ENCODE measurements at places on chromosomes 12 and 14. TPM values are rescaled to one million over a fixed set of nuclear protein-coding genes. Genes with fewer than 3 reads are reported as not detected.

GRCh38 chr12:5171701-5172100 lies 128.0 kb downstream of the KCNA5 start:
- no peak for DNase-seq

Gene KLRC1
- total RNA-seq, result 11.0 TPM

Gene HOXC12
- total RNA-seq, result not detected

Gene CYP46A1
- 0.16 TPM for total RNA-seq

DNA sequence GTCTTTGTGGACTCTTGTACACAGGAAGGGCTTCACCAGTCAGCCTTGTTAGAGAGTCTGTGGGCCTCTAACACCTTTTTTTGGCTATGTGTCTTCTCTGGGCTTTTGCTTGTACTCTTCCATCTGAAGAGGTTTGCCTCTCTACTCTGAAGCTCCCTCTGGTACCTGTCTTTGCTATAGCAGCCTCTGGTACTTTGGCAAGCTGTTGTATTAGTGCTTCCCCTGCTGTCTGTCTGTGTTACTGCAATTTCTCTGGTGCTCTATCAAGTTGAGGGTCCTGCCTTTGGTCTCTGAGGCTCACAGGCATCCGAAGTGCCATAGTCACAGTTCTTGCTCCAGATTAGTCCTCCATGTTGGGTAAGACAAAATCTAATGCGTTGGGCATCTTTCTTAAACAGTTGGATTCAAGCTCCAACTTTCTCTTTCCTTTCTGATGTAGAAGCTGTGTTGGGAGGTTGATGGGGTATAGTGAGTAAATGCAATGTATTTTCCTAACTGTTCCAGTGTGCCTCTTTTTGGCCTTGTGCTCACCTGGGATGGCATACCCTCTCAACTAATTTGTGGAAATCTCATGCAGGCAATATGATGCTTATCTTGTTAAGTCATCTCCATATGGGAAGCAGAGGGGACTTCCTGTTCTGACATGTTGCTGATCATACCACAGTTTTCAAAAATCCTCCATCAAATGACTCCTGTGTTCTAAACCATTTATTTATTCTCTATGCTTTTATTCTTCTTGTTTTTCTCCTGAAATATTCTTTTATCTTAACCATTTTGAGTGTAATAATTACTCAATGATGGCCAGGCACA lies 88.8 kb downstream of the ATF7IP start:
- DNase-seq, result no peak

Gene CLEC14A
- total RNA-seq, result 33.6 TPM

DNA sequence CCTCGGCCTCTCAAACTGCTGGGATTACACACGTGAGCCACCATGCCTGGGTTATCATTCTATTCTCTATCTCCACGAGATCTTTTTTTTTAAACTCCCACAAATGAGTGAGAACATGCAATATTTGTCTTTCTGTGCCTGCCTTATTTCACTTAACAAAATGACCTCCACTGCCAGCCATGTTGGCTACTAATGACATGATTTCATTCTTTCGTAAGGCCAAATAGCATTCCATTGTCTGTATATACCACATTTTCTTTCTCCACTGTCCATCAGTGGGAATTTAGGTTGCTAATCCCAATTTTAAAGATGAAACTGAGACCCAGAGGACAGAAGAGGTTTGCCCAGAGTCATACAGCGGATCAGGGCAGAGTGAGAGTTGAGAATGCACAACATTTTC lies 10.9 kb upstream of the TRPV4 start:
- DNase-seq, result no peak

- DNase-seq, result no peak
Observed at GRCh38 chr12:53492188-53492587, 7.1 kb downstream of the MAP3K12 start.

- DNase-seq, result no peak
Observed at GRCh38 chr14:88079624-88080023, 74.7 kb downstream of the GPR65 start.

DNA sequence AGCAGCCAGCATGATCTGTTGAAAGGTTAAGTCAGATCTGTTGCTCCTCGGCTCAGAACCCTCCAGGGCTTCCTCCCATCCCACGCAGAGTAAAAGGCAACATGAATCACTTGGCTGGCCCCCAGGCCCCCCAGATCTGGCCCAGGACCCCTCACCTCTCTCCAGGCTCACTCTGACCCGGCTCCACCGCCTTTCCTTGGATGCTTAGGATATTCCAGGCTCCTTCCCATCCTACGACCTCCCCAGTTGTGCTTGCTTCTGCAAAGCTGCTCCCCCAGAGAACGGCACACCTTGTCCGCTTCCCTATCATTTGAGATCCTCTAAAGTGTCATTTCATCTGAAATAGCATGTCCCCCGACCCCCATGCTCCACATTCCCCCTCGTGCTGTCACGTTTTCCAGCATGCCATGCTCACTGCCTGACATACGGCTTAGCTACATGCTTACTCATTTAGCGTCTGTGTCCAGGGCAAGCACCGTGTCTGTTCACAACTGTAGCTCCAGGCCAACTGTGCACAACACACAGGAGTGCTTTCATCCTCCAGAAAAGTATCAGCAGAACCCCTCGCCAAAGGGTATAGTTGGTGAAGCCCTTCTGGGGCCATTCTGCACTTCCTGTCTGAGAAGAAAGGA lies 33.6 kb upstream of the BDKRB2 start:
- DNase-seq, result peak; percentile 56

DNA sequence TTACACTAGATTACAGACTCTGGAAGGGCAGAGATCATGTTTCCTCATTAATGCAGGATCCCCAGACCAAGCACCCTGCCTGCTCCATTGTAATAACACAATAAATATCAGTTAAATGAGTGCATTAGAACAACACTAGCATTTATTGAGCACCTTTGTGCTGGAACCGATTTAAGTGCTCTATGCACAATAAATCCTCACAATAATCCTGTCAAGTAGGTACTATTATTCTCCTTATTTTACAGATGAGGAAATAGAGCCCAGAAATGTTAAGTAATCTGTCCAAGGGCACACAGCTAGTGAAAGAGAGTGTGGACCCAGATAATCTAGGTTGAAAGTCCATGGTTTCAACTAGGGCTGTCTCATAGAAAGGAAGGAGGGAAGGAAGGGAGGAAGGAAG lies 69.8 kb downstream of the MAP1LC3B2 start:
- no peak for DNase-seq

DNA sequence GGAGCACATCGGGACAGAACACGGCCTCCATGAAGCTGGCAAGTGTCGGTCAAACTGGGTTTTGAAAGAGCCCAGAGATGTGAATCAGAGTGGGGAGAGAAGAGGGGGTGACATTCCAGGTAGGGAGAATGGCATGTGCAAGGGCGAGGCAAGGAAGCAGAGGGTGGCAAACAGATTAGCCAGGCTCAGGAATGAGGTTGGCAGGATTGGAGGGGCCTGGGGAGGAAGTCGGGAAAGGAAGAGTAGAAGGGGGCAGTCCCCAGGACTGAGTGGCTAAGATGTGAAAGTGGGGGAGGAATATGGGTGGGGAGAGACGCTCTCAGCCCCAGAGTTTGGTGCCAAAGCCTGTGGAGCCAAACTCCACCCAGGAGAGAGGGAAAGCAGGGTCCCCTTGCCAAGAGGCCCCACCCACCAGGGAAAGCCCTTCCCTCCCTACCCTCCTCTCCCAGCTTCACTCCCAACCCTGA lies 5.5 kb upstream of the HDAC7 start:
- DNase-seq, result peak; percentile 61

GRCh38 chr14:38989922-38990546 lies 113.0 kb downstream of the SEC23A start:
- no peak for DNase-seq

DNA sequence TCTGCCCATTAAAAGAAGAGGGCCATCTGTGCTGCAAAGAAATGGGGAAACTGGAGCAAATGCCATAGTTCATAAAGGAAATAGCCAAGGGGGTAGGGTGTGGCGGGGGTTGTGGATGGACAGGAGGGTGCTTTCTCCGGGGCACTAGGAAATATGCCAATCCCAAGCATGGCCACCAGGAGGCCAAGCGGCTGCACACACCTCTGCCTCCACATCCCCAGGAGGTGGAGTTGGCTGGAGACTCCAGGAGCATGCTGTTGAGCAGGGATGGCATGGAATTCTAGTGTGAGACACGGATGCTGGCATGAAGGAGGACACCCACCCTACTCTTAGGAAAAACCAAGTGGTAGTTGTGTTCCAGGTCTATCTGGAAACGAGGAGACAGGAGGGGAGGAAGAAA lies 25.2 kb downstream of the NID2 start:
- no peak for DNase-seq

Gene RNASE7
- not detected for total RNA-seq

DNA sequence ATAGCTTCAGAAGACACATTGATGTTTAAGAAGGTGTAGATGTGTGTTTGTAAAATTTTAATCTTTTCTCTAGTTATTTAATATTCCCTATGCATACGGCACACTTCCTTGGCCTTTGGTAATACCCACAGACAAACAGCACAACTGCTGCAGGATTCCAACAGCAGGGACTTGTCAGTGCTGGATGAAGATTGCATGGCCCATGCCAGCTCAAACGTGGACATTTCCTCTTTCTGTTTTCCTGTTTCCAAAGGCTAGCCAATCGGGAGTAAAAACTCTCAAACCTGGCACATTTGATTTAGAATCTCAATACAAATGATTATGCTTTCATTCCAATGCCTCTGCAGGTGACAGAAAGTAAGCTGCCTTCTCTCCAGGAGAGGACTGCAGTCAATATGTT lies 22.5 kb upstream of the PDE3A start:
- DNase-seq, result no peak

Gene SLC16A7
- 95.1 TPM for total RNA-seq

GRCh38 chr14:91173221-91173670 lies 59.4 kb downstream of the DGLUCY start:
- peak; percentile 94 for DNase-seq

Gene SOAT2
- 0.52 TPM for total RNA-seq

GRCh38 chr14:103296007-103296406 lies 38.0 kb upstream of the EIF5 start:
- no peak for DNase-seq

DNA sequence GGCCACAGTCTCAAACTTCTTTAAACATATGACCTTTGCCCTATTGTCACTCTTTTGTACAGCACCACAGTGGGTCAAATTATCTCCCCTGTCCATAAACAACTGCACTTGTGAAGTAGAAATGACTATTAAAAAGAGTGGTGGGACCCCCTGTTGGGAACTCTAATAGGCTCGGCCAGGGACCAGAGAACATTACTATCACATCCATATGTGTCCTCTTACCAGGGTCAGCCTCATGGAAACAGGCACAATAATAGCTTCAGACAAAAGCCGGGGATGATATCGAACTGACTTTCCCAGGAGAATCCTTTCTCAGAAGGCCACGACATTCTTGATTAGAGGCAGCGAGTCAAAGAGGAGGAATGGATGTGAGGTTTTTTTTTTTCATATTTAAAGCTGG lies 96.6 kb downstream of the NKX2-1 start:
- no peak for DNase-seq

- DNase-seq, result no peak
Observed at GRCh38 chr12:10697156-10697555, 23.3 kb upstream of the STYK1 start.

- DNase-seq, result no peak
Observed at GRCh38 chr12:102484017-102484416, 3.7 kb upstream of the IGF1 start.

Gene TSPAN8
- total RNA-seq, result not detected

Gene TMEM30B
- total RNA-seq, result 1.0 TPM

Gene IFNG-AS1
- 7.8 TPM for total RNA-seq

DNA sequence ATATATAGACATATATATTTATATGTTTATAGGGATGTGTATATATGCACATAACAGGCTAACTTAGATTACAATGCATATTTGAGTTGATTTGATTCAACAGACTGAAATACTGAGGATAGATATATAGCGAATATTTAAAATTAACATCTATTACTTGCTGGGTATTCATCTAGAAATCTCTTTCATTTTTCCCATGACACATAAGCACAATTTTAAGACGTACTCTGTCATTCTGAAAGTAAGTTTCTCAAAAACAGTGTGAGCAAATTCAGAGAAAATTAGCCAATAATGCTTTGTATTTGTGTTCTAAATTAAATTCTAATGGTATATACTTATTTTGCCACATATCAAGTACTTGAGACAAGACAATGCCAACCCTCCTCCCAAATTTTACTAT lies 907.5 kb upstream of the MDGA2 start:
- no peak for DNase-seq

GRCh38 chr12:90305379-90305778 lies 596.7 kb upstream of the ATP2B1 start:
- DNase-seq, result no peak

Gene MYF6
- not detected for total RNA-seq

Gene EPYC
- not detected for total RNA-seq

Gene SYNDIG1L
- total RNA-seq, result 0.18 TPM

Gene SLC35F4
- not detected for total RNA-seq

GRCh38 chr14:74018174-74018585 lies 908 bp downstream of the ENTPD5 start:
- DNase-seq, result no peak

Gene INSM2
- not detected for total RNA-seq

- no peak for DNase-seq
Observed at GRCh38 chr12:5010151-5010550, 33.5 kb upstream of the KCNA5 start.

DNA sequence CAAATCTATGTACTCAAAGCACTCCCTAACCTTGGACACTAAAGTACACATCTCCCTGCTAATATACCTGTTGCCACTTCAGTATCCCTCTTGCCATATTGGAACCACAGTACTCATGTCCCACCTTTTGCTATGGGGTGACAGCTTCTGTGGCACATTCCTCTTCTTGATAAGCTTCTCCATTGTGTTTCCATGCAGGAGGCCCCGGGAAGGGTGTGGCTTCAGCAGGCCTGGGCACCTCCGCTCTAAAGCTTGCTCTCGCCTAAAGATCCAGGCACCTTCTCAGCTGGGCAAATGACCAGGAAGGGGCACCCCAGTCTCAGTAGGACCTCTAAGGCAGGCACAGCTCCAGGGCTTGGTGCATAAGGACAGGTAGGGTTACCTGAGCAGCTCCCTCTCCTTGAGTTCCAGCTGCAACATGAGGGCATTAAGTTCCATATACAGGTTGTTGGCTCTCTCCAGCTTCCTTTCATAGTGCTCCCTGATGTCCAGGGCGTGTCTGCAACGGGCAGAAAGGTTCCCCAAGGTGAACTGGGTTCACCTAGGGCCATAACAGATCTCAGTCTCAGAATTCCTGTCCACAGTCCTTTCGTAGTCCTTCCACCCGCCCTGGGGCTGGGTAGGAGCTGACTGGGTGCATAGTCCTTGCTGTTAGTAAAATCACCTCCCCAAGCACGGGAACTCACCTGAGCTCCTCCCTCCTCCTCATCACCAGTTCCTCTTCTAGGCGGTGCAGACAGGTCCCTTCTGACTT lies 15.9 kb downstream of the MAP3K12 start:
- no peak for DNase-seq

All from spleen (tissue), 13 donors.